ENCODE measurements at places on chromosomes 16 and 17.

GRCh38 chr16:11462861-11463260 lies 117.6 kb downstream of the RMI2 start:
- DNase-seq, result no peak

GRCh38 chr17:60345233-60345632 lies 46.7 kb downstream of the USP32 start:
- no peak for DNase-seq

GRCh38 chr16:11691771-11692170 lies 23.5 kb downstream of the SNN start:
- DNase-seq, result no peak

DNA sequence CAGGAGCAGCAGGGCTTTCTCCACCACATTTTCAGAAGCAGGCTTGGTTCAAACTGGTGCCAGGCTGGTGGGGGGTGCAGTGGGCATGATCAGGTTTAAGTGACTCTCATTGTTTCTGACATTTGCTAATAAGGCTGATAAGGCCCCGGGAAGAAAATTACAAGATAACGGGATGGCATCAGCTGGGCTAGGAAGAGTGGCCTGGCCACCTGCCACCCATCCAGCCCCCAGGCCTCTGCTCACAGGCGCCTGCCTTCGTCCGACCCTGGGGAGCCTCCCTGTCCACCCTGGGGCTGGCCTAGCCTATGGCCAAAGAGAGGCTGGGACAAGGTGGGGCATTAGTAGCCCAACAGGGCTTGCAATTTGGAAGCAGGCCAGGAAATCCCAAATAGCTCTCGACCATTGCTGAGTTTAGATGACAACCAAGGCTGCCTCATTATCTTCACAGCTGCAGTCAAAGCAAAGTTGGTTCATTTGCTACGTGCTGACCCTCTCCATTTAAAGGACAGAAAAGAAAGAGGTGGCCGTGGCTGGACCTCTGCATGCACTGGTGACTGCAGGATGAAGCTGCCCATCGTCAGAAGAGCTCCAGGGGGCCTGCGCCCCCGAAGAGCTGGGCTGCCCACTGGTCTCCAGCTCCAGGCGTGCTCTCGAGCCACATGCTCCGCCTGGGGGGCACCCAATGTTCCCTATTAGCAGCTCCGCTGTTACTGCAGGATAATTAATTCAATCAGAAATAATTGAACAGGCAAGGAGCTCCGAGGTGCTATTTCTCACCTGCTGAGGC lies 44.9 kb downstream of the PEMT start:
- DNase-seq, result peak; percentile 55

- DNase-seq, result no peak
Measured at GRCh38 chr16:68073902-68074760, 11.0 kb upstream of the NFATC3 start.

- DNase-seq, result no peak
Measured at GRCh38 chr17:72631568-72631948, 460.9 kb downstream of the SLC39A11 start.

- DNase-seq, result no peak
Measured at GRCh38 chr16:20393801-20394577, 10.5 kb downstream of the PDILT start.

DNA sequence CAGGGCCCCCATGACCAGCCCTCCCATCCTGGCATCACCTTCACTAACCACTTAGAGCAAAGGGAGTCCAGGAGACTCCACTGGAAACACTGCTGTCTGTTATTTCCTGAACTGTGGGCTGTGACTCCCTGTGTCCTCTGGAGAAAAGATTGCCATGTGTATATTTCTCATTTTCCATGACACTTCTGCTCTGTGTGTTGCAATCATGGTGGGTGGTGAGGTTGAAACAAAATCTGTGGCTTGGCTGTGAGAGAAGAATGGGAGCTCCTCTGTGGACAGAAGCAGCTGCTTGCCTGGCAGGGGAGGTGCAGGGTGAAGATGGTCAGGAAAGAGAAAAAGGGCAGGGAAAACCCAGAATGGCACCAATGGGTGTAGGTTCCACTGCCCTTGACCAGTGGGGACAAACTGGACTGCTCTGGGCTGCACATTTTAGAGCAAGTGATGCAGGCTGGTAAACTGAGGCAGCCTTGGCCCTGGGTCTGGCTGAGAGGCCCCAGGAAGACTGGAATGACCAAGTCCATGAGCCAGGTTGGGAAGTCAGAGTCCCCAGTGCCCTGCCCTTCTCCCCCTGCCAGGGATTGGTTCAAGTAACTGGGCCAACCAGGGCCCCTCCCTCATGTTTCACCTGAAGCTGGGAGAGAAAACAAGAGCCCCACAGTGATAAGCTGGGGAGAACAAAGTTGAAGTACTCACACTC lies 314.3 kb downstream of the C16orf95 start:
- no peak for DNase-seq

- no peak for DNase-seq
Measured at GRCh38 chr16:12613131-12613991, 190.3 kb downstream of the CPPED1 start.

DNA sequence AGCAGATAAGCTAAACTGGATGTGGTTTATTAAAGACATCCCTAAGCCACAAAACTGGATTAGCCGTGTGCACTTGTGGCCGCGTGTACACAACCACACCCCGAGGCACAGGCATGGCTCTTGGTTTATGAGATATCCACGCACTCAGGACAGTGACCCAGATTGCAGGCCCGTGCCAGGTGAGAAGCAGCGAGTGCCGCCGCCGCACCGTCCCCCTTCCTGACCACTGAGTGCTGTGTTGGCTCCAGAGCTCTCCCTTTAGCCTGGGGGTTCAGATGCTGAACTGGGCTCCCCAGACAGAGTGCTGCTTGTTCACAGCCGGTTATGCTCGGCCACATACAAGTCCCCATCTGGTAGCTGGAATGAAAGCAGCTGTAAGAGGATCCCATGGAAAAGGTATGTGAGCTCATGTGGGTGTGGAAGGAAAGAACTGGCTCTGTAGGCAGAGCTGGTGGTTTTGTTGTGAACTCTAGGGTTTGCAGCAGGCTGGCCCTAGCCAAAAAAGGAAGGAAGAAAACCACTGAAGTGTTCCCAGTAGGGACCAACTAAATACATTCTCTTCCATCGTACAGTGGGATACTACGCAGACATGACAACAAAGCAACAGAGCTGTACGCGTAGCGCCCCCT lies 29.5 kb downstream of the KNOP1 start:
- DNase-seq, result no peak

DNA sequence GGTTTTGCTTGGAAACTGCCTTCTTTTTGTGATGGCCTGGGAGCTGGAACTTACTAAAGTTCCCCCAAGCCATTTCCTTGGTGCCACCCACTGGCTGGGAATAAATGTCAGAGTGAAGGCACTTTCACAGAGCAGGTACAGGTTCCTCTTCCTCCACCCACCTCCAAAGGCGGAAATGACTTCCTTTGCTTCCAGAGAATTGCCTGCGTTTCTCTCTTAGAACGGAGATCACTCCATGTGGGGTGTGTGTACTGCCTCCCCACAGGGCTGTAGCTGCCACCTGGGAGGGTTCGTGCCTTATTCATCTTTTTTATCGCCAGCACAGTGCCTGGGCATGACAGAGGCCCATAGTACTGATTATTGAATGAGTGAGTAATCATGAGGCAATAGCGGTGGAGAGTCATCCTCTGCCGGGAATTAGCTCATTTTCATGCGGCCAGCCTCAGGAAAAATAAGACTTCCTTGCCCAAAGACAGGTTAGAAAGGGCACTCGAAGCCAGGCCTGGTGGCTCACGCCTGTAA lies 32.2 kb upstream of the HAS3 start:
- DNase-seq, result no peak
